ENCODE measurements at places on chromosomes 3 and 15. TPM values are rescaled to one million over a fixed set of nuclear protein-coding genes. Genes with fewer than 3 reads are reported as not detected.

PLCL2 gene
- 11.7 TPM for polyA plus RNA-seq

DNA sequence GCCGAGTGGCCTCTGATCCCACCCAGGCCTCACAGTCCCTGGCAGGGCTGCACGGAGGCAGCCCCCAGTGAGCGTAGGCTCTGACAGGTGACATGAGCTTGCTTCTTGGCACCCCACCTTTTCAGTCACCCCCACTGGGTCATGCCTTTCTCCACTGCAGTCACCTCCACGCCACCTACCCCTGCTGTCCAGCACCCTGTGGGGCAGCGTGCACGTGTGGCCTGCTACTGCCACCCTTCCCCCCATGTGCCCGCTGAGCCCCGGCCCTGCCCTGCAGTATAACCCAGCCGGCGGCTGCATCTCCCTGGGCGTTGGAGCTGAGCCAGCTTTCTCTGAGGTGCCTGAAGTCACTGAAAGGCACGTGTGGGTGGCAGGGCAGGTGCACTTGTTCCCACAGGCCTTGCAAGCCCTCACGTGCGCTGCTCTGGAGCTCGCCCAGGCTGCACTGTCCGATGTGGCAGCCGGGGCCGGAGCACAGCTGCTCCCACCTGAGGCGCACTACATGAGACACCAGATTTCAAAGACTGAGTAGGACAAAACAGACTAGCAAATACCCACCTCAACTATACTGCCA, 65.6 kb downstream of the NIPA2 start:
- H3K4me1 ChIP-seq, result no peaks in the 10 kb centered on the region
- H3K36me3 ChIP-seq, result peaks cover 98% of the 10 kb centered on the region
- DNase-seq, result no peak
- H3K27ac ChIP-seq, result no peak overlapping the region
- no peaks in the 10 kb centered on the region for H3K27me3 ChIP-seq
- H3K4me3 ChIP-seq, result no peak overlapping the region

GRCh38 chr3:42610976-42611375, 10.5 kb downstream of the NKTR start:
- H3K4me3 ChIP-seq, result no peak overlapping the region
- H3K27me3 ChIP-seq, result no peaks in the 10 kb centered on the region
- H3K27ac ChIP-seq, result peak overlapping the region; percentile 9
- H3K4me1 ChIP-seq, result peaks cover 3% of the 10 kb centered on the region
- DNase-seq, result no peak

GNAT1 gene
- not detected for polyA plus RNA-seq

SSUH2 gene
- polyA plus RNA-seq, result 1.5 TPM

- peak overlapping the region; percentile 6 for H3K4me3 ChIP-seq
- H3K36me3 ChIP-seq, result no peaks in the 10 kb centered on the region
- peaks cover 71% of the 10 kb centered on the region for H3K4me1 ChIP-seq
- peak overlapping the region; percentile 80 for H3K27ac ChIP-seq
Measured at GRCh38 chr3:172561897-172562640, 38.8 kb upstream of the TNFSF10 start.

ECE2 gene
- not detected for polyA plus RNA-seq

DNA sequence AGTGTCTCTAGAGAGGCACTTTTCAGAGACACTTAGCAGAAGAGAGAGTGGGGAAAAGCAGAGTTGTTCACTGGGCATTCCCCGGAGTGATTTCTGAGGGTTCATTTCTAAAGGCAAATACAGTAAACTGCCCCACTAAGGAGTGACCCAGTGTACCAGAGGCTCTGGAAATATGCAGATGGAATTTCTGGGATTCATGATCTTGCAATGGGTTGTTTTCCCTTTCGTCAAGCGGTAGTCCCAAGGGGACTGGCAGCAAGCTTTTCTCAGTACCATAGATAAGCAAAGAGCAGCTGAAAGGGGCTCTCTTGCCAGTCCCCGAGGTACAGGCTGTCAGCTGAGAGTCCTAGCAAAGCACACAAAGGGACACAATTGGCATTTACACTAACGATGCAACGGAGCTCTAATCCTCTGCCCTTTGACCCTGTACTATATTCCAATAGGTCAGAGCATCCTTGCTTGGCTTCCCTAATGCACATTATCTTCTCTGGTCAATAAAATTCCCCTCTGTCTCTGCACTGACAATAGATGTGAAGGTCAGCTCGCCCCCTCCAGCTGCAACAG, 155.6 kb downstream of the SEMA6D start:
- H3K27ac ChIP-seq, result peak overlapping the region; percentile 19
- H3K4me1 ChIP-seq, result no peaks in the 10 kb centered on the region
- no peak overlapping the region for H3K4me3 ChIP-seq
- H3K27me3 ChIP-seq, result no peaks in the 10 kb centered on the region
- DNase-seq, result no peak

CDHR4 gene
- polyA plus RNA-seq, result 1.4 TPM

DNA sequence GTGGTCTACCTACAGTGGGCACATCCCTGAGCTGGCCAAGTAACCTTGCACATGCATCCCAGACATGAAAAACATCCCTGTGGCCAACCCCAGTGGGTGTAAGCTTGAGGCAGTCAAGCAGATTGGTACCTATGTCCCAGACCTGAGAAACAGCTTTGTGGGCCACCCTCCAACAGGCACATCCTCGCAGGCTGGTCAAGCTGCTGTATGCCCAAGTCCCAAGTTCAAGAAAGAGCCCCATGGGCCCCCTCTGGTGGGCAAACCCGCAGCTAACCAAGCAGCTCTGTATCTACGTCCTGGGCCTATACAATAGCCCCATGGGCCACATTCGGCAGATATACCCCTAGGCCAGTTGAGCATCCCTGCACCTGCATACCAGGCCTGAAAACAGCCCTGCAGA, 186.3 kb upstream of the GPR149 start:
- no peaks in the 10 kb centered on the region for H3K27me3 ChIP-seq
- H3K4me1 ChIP-seq, result no peaks in the 10 kb centered on the region

FAM174B gene
- polyA plus RNA-seq, result 46.9 TPM

CDC25A gene
- polyA plus RNA-seq, result 6.7 TPM

GRCh38 chr3:9787714-9788113, 4.6 kb downstream of the TADA3 start:
- peaks cover 4% of the 10 kb centered on the region for H3K4me1 ChIP-seq
- H3K36me3 ChIP-seq, result no peaks in the 10 kb centered on the region
- no peak overlapping the region for H3K27ac ChIP-seq
- H3K27me3 ChIP-seq, result no peaks in the 10 kb centered on the region

GRCh38 chr3:14126017-14126886, 1.4 kb downstream of the TMEM43 start:
- H3K4me3 ChIP-seq, result peak overlapping the region; percentile 96
- peak overlapping the region; percentile 97 for H3K27ac ChIP-seq
- no peaks in the 10 kb centered on the region for H3K27me3 ChIP-seq
- H3K4me1 ChIP-seq, result peaks cover 19% of the 10 kb centered on the region

NPAP1 gene
- polyA plus RNA-seq, result 0.59 TPM

TMEM266 gene
- polyA plus RNA-seq, result 2.1 TPM

GRCh38 chr3:54951405-54951804, 23.5 kb upstream of the LRTM1 start:
- no peak overlapping the region for H3K4me3 ChIP-seq
- no peak overlapping the region for H3K27ac ChIP-seq
- no peaks in the 10 kb centered on the region for H3K36me3 ChIP-seq
- peak; percentile 79 for DNase-seq

CSPG5 gene
- 1.1 TPM for polyA plus RNA-seq

DNA sequence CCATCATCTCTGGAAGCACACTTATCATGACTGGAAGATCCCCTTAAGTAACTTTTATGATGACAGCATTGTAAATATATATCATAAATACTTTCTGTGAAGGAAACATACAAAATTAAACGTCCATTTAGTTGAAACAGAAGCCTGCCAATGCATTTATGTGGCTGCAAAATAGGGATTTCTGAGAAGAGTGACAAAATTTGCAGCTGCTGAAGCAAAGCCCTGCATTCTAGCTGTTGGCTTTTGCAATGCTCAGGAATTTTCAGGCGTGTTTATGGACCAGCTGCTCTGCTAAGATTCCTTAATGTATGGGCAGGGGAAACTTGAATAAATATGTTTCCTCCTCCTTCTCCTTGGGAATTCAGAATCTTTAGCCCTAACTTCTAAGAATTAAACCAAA, 137.3 kb downstream of the CACNA2D3 start:
- no peak overlapping the region for H3K27ac ChIP-seq
- H3K27me3 ChIP-seq, result no peaks in the 10 kb centered on the region
- no peak for DNase-seq
- no peaks in the 10 kb centered on the region for H3K4me1 ChIP-seq
- no peak overlapping the region for H3K4me3 ChIP-seq
- no peaks in the 10 kb centered on the region for H3K36me3 ChIP-seq
